ENCODE measurements at places on chromosomes 13 and 19.
A peak's percentile ranks its signal among the peaks of the same experiment; 100 is the strongest.

GRCh38 chr13:39956036-39956435 lies 300.6 kb downstream of the COG6 start:
- DNase-seq = no peak

DNA sequence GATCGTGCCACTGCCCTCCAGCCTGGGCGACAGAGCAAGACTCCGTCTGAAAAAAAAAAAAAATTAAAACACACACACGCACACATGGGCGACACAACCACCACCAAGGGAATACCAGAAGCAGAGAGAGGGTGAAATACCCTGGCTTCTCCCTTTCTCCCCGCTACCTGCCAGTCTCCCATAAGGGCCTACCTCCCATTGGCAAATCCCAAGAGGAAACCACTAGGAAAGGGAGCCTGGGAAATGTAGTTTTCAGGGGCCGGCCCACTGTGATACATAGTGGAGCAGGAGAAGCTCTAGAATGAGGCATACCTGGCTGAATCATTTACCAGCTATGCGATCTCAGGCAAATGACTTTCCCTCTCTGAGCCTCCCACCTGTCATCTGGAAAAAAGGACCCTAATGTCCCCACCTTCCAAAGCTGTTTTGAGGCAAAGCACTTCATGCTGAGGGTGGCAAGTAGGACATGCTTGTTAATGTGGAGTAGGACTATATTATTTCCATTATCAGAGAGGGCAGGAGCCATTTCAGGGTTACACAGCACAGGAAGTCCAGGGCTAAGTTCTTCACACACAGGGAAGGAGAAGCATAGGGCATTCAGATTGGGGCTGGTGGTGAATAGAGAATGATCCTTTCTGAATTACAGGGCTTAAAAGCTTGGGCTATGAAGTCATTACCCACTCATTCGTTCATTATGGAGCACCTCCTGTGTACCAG lies 14.3 kb upstream of the HNRNPUL1 start:
- DNase-seq = no peak

DNA sequence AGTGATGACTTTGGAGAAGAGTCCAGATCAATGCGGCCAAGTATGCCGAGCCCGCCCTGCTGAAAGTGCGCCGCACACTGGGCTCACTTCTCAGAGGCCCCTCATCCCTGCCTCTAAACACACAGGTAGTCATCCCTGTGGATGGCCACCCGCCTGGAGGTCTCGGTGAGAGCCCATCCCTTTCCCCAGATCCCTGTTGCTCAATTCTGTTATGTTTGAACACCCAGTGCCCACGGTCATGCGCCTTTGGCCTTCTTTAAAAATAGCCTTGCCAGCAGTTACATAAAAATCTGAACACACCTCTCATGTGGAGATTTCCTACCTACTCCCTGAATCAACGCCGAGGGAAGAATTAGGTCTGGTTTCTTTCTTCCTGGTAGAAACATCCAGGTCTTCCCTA lies 11.9 kb downstream of the ELAVL1 start:
- no peak for DNase-seq

DNA sequence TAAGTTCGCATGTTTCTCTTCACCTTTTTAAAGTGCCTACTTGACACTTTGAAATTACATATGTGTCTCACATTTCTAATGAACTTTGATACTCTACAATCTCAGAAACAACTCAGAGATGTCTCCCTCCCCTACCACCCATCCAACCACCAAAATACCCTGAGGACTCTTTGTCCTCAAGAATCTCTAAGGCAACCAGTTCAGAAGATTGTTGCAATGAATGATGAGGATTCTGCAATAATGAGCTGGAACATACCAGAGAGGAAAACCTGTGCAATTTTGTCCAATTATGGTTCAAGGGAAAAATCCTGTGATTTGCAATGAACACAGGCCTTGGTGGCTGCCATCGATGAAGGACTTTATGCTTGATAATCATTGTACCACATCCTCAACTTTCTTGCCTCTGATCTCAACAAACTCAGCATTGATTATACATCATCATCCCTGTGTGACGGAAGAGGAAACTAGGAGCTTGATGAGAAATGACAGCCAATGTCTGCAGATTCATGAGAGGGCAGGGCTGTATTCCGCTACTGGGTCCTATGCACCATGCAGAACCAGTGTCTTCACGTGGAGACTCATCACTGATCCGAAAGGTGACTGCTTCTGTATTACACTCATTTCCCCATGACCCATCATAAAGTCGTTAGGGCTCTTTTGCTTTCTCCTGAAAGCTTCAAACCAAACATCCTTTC lies 1.1 kb downstream of the FPR1 start:
- no peak for DNase-seq

- no peak for DNase-seq
These were observed 4.8 kb downstream of the STK24 start for GRCh38 chr13:98571955-98572662.

GRCh38 chr13:78102121-78102677 lies 183.6 kb upstream of the EDNRB start:
- DNase-seq = no peak

GRCh38 chr13:101706651-101707050 lies 254.2 kb downstream of the ITGBL1 start:
- no peak for DNase-seq

DNA sequence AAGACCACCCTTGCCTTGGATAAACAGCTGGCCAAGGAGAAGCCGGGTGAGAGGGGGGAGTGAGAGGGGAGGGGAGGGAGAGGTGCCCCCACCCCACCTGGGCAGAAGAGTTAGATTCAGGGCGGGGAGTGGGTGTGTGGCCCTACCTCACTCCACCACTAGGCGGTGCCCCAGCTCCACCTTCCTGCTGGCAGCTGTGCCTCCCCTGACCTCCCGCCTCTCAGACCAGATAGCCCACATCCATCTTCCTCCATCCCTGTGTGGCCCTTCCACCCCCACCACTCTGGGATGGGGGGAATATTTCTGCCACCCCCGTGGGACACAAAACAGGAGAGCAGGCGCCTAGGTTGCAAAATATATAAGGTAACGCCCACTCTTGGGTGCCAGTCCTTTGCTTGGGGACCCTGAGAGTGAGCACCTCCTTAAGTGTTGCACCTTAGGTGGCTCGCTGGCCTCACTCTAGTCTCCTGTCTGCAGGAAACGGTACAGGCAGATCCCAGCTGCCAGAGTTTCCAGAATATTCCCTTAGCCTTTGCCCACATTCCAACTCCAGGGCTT lies 13.8 kb upstream of the EHD2 start:
- DNase-seq = peak; percentile 5

DNA sequence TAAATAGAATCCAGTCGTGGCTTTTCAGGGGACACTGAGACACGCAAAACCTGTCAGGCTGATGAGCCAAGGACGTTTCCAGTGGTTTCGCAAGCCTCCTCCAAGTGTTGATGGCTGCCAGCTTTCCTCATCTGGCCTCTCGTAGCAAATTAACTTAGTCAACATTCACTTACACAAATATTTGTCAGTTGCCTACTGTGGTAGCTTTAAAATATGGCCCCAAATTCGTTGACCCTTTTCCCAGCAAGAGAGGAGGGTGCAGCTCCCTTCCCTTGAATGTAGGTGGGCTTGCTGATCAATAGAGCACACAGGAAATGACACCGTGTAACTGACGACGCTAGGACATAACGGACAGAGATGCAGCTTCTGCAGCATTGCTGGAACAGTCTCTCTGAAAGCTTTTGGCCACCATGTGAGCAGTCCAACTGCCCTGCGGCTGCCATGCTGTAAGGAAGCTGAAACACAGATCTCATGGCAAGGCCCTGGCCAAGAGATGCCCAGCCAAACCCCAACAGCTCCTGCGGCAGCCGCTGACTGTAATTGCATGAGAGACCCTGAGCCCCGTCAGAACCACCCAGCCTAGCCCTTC lies 5.5 kb upstream of the RANBP3 start:
- no peak for DNase-seq

DNA sequence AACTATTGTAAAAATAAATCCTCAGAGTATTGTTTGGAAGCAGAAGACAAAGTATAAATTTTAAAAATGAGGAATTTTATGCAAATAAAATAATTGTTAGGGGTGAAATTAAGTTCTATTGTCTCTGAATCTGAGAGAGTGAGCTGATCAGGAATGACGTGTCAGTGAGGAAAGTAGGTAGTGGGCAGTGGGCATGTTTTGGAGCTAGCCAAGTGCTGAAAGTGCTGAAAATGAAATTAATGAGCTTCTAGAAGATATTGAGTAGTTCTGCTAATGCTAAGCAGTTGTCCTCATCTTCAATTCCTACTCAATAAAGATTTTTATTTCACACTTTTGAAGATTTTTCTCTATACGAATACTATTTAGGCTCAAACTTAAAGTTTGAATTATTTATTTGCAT lies 1167.8 kb upstream of the PCDH20 start:
- no peak for DNase-seq

- no peak for DNase-seq
These were observed 660.4 kb downstream of the SLITRK1 start for GRCh38 chr13:83221813-83222241.

GRCh38 chr19:35949131-35949530 lies 13.0 kb downstream of the LRFN3 start:
- no peak for DNase-seq

- no peak for DNase-seq
These were observed 544.3 kb upstream of the MIR17HG start for GRCh38 chr13:90803210-90803609.

GRCh38 chr19:17347361-17347760 lies 10.0 kb downstream of the GTPBP3 start:
- no peak for DNase-seq

GRCh38 chr13:112703449-112704284 lies 13.8 kb downstream of the ATP11A start:
- no peak for DNase-seq

DNA sequence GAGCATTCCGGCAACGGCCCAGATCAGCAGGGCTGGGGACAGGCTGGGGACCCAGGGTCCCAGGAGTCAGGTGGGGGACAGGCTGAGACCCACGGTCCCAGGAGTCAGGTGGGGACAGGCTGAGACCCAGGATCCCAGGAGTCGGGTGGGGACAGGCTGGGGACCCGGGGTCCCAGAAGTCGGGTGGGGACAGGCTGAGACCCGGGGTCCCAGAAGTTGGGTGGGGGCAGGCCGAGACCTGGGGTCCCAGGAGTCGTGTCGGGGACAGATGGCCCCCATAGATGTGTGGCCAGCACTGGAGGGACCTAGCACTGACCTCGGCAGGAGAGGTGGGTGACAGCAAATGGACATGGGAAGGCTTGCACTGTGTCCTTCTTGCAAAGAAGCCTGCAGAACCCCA lies 39.7 kb upstream of the SOX1 start:
- no peak for DNase-seq

DNA sequence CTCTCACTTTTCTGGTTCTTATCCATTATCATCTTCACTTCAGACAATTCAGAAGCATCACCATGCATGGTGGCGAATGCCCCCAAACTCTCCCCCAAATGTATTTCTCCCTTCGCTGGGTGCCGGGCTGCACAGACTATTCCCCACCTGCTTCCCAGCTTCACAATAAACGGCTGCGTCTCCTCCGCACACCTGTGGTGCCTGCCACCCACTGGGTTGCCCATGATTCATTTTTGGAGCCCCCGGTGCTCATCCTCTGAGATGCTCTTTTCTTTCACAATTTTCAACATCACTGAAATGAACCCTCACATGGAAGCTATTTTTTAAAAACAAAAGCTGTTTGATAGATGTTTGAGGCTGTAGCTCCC lies 2.8 kb upstream of the F10 start:
- DNase-seq = no peak

DNA sequence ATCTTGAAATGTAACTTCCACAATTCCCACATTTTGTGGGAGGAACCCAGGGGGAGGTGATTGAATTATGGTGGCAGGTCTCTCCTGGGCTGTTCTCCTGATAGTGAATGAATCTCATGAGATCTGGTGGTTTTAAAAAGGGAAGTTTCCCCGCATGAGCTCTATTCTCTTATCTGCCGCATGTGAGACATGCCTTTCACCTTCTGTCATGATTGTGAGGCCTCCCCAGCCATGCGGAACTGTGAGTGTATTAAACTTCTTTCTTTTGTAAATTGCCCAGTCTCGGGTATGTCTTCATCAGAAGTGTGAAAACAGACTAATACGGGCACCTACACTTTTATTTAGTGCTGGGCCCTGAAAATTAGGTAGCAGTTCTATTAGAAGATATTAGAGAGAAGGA lies 45.8 kb downstream of the TNFSF13B start:
- DNase-seq = no peak

DNA sequence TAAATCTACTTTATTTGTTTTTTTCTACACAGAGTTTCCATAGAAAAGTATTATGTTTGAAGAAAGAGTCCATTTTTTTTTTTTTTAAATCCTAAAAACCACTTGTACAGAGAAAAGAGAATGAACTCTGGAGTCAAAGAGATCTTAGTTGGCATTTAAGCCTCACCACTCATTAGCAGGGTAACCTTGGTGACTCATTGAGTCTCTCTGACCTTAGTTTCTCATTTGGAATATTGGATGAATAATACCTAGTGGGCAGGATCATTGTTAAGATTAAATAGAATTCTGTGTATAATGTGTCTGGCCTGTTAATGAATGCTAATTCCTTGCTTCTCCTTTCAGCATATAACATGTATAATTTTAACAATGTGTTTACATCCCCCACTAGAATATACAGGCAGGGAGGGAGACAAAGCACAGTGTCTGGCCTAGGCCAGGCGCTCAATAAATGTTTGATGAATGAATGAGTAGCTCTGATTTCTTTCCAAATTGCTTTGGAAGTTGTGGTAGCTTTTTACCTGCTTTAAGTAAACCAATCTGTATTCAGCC lies 48.7 kb upstream of the MYCBP2 start:
- no peak for DNase-seq

GRCh38 chr13:77177646-77178045 lies 149.2 kb downstream of the MYCBP2 start:
- DNase-seq = no peak

DNA sequence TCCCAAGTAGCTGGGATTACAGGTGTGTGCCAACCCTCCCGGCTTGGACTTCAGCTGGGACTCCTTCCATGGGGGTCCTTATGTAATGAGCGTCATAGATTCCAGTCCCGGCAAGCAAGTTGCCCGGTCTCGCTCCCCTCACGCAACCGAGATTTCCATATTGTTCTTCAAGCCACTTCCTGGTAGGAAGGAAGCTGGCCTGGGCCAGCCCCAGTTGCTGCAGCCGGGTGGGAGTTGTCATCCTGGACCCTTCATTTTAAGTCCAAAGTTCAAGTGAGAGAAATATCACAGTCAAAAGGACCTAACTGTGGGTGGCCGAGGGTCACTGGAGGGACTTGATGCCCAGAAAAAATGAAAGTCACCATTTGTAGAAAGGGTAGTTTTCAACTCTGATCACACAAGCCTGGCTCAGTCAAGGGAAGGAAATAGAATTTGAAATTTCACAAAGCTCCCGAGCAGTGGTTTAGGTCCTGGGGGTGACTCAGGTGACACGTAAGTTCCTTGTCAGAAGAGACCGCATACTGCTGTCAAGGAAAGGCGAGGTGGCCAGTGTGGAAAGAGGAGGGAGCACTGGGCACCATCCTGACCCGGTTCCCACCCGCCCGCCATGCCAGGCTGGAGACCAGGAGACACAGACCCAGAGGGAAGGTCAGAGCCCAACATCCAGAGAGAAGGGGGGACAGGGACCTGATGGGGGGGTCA lies 5.3 kb downstream of the FGF21 start:
- DNase-seq = no peak

DNA sequence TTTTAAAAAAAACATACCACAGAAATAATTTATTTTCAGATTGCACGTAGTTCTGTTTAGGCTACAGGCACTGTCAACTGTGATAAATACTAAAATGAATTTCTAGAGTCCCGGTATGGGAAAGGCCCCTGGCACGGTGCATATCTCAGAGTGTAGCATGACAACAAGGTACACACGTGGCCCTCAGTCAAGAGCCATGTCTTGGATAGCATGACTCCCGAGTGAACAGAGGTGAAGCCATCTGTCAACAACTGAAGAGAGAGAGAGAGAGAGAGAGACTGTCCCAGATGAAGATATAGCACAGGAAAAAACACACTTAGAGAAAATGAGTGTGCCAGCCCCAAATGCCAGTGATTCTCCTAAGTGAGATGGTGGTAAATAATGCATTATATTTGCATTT lies 297.5 kb downstream of the MYO16 start:
- DNase-seq = no peak
